ENCODE measurements at places on chromosomes 16 and 17.
A peak's percentile ranks its signal among the peaks of the same experiment; 100 is the strongest.

DNA sequence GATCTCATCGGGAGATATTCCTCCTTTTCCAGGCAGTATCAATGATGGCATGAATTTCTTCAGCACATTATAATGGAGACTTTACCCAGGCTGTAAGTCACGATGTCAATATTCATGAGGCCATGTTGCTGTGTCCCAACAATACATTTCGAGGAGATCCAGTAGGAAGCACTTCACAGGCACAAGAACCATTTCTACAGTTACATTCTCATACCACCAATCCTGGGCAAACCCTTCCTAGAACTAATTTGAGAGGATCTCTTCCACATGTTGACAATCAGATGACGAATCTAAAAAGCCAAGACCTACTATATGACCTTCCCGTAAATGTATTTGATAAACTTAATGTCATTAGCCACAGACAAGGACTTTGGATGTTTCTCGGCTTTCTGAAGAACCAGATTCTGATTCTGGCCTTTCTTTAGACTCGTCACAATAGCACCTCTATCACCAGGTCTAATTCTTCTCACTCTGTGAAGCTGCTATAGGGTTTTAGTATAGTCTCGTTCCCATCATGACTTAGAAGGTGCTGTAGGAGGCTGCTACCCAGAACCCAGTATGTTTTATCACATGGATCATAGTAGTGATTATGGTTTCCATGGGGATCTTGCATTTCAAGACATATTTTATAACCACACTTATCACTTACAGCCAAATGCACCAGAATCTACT is 40.2 kb downstream of the C16orf87 start:
- DNase-seq: no peak

GRCh38 chr17:64336760-64337413 is 53.8 kb downstream of the PECAM1 start:
- no peak for DNase-seq

DNA sequence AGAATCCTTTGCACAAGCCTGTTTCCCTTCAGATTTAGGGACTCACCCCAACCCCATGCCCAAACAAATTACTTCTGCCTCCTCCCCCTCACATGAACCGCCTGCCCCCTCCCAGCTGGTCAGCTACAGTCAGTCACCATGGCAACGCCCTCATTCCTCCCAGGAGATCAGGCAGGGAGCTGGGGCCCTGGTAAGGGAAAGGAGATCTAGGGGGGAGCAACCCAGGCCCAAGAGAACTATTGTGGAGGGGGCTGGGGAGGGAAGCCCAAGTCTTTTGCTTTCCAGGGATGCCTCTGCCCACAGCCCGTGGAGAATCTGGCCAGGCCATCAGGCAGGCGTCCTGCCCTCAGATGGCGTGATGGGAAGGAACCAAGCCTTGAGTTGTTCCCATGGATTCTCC is 2.8 kb downstream of the FAM171A2 start:
- no peak for DNase-seq

DNA sequence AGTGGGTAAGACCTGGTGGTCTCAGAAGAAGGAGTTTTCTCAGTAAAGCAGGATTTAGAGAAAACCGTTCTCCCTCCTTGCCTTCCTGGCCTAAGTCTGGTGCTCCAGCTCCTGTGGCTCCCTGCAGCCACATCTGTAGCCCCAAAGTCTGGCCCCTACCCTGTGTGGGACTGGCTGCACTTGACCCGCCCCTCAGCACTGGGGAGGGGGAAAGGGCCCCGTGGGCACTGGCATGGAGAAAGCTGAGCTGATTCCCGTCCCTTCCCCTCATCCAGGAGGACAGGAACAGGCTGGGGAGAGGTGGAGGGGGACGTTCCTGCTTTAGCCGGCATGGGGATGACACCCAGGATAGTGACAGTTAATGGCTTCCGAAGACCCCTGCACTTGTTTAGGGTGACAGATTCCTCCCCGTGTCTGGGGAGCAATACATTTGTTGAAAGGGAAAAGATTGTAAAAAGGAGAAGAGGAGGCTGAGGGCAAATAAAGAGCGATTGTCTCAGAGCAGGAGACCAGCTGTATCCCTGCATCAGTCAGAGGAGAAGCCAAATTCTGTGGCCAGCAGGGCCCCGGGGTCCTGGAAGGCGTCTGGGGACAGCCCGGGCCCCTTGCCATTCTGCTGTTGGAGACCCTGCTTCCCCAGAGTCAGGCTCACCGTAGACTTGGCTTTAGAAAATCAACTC is 37.9 kb downstream of the GRIN2C start:
- DNase-seq: no peak

DNA sequence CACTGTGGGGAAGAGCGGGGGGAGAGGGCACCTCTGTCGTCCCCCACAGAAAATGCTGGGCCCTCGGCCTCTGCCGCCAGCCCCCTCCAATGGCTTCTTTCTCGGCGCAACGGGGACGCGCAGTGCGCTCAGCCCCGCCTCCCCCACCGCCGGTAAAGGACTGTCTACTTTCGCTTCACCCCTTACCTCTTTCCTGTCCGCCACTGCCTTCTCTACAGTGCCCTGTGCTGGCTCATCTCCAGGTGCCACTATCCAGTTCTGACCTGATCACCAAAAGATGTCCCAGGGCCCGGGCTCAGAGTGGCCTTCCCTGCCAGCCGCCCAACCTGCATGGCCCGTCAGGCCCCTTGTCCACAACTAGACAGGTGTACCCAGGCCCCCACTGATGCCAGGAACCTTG is 7.3 kb downstream of the ENDOV start:
- no peak for DNase-seq

DNA sequence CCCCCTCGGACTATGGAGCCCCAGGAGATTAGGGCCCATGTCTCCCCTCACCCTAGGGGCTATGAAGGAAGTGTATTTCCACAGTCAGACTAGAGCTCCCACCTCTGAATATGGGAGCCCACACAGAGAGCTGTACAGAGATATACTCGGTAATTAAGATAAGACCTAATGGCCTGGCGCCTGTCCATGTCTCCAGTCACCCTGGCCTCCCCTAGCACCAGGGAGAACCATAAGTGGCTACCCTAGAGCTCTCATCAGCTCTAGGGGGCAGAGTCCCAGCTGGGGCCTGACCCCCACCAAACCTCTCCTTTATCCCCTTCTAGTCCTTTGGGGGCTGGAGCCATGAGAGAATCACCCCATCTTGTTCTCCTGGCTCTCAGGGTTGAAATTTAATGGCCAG is 2.4 kb downstream of the TMEM101 start:
- DNase-seq: no peak

- DNase-seq: no peak
These were observed 45.2 kb upstream of the STAC2 start for GRCh38 chr17:39270923-39271322.

DNA sequence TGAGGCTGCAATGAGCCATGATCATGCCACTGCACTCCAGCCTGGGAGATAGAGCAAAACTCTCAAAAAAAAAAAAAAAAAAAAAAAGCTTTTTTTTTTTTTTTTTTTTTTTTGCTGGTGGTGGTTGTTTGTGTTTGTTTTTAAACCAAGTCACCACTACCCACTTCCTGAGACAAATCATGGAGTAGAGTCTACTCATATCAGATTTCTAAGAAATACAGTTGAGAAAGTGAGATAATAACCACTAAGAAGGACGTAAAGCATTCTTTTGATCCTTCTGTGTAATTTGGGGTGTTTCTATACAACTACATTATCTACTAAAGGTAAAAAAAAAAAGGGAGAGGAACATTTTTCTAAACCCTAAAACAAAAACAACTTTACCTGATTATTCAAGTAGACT is 38.0 kb downstream of the AXIN2 start:
- no peak for DNase-seq

DNA sequence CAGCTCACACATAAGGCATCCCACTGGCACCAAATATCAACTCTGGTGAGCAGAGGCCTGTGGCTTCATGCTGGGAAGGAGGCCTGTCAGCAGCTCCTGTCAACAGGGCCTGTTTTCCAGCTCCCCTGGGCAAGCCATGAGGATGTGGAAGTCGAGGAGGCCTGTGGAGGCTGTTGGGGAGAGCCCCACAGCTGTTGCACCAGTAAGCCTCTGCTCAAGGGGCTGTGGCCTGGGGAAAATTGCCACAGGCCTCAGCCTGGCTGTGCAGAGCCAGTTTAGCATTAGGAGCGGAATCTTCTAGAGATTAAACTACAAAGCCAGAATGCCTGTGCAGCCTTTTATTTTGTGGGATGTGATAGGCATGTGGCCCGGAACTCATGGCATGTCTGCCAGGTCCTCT is 202.1 kb downstream of the SPECC1 start:
- DNase-seq: no peak

GRCh38 chr16:79100447-79100846 is 500.1 kb downstream of the MAF start:
- no peak for DNase-seq

DNA sequence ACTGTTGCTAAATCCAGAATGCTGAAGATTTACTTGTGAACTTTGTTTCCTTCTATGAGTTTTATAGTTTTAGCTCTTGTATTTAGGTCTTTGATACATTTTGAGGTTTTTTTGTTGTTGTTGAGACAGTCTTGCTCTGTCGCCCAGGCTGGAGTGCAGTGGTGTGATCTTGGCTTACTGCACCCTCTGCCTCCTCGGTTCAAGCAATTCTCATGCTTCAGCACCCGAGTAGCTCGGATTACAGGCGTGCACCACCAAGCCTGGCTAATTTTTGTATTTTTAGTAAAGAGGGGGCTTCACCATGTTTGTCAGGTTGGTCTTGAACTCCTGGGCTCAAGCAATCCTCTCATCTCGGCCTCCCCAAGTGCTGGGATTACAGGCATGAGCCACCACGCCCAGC is 14.4 kb downstream of the TENT4B start:
- DNase-seq: peak; percentile 64

- DNase-seq: no peak
These were observed 14.2 kb downstream of the TRPV1 start for GRCh38 chr17:3594976-3595375.

DNA sequence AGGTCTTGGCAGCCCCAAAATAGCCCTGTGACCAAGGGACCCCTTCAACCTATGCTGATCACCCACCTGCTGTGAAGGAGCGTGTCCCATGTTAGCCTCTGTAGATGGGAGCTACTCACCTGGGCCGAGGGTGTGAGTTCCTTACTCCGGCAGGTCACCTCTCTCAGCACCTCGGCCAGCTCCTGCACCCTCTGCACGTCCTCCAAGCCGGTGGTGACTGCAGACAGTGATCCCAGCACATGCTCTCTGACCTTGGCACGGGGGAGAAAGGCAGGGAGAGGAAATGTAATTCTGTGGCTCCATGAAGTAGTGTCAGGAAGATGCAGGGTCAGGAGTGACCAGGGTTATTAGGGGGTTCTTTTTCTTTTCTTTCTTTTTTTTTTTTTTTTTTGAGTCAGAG is 67.7 kb upstream of the BCO1 start:
- no peak for DNase-seq

DNA sequence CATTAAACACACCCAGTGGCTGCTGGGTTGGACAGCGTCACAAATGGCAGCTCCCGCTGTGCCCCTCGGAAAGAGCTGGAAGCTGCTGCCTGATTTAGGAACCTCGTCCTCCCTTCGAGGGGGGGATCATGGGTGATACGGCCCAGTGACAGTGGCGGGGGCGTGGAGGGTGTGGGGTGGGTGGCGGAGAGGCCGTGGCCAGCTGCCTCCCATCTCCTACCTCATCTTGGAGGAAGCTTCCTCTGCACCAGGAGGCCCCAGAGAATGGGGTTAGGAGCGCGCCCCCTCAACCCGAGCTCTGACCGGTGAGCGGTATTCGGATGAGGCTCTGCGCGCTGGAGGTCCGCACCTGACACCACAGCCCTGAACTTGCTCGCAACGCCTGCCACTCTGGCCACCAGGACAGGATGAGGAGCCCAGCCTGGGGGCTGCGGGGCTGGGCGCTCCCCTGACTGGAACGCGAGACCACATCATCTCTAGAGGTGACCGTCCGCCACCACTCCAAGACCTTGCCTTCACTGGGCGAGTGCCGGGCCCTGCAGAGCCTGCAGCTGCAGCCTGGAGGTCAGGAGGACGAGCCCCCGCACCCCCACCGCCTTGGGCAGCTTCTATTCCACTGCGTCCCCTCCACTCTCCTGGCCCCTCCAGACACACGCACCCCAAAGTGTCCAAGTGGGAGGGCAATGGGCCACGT is 80.9 kb downstream of the KLHDC4 start:
- DNase-seq: no peak

- peak; percentile 98 for DNase-seq
These were observed at the start of gene CYB5D1 for GRCh38 chr17:7857713-7858521. Gene CYB5D1, plus strand, starts transcription at chr17:7858003. Its CDS starts 132 bp downstream, at chr17:7858135.

DNA sequence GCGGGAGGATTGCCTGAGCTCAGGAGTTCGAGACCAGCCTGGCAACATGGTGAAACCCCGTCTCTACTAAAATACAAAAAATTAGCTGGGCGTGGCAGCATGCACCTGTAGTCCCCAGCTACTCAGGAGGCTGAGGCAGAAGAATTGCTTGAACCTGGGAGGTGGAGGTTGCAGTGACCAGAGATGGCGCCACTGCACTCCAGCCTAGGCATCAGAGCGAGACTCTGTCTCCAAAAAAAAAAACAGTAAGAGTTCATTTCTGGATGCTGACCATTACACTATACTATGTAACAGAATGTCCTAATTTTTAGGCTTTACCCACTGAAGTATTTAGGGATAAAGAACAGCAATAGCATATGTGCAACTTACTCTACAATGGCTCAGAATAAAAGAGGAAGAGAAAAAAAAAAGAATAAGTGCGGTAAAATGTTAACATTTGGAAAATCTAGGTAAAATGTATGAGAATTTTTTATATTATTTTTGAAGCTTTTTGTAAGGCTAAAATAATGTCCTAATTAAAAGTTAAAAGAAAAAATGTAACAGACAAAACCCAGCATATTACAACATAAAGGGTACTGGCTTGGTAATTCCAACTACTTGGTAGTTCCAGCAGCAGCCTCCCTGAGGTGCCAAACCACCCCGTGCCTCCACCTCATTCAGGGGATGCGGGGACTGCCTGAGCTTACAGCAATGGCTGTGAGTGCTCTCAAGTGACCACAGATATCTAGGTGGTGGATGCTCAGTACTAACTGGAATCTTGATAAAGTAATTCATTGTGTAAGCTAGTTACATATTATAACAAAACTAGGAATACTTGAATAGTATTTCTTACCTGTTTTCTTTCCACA is 10.9 kb downstream of the COPS3 start:
- DNase-seq: no peak

GRCh38 chr16:58306327-58306726 is 11.5 kb upstream of the PRSS54 start:
- DNase-seq: no peak

GRCh38 chr17:78913115-78913514 is 10.1 kb upstream of the CEP295NL start:
- DNase-seq: no peak

GRCh38 chr17:54666559-54666958 is 234.1 kb upstream of the TOM1L1 start:
- DNase-seq: no peak

- no peak for DNase-seq
These were observed 1.6 kb upstream of the IRF8 start for GRCh38 chr16:85897382-85897781.

GRCh38 chr16:85384833-85385462 is 228.2 kb upstream of the GSE1 start:
- no peak for DNase-seq
